Stimulated activated CD4-positive, alpha-beta T cell treated with anti-CD3 and anti-CD28 coated beads, Interleukin-1b, Interleukin-23, amount 100 ng/mL, for 1 hour (primary cell): ENCODE measurements at places on chromosomes 6 and 20.

DNA sequence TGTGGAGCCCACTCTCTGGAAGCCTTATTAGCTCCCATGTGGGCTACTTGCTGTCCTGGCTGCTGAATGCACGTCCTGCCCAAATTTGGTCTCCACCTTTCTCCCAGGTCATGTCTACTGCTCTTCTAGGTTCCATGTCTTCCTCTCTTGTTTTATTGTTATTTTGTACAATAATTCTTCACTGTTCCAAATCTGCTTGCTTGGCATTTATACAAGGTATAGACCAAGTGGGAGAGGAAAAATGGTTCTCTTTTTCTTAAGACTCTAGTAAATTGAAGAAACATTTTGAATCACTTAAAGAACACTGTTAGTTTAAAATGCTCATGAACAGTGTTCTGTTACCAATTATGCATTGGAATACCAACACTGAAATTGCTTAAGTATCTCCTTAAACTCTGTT is 81.6 kb upstream of the SCP2D1 start:
- DNase-seq, result no peak

- DNase-seq, result no peak
Measured at GRCh38 chr6:71228461-71229041, 60.1 kb upstream of the OGFRL1 start.

DNA sequence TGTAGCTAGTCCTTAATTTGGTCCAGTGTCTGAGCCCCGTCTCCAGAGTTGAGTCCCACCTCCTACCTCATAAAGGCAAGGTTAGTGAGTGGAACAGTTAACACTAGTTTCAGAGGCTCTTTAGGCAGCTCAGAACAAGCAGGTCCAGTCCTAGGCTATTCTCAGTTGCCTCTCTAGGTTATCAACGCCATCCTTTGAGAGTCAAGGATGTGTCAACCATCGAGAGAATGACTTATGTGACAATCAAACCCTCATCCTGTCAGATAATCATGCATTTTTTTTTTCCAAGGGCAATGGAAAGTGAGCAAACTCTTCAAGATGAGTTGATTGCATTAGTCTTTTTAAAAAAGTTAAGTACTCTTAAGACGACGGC is 64.0 kb upstream of the TXNDC5 start:
- DNase-seq, result no peak

GRCh38 chr6:56693246-56693607 is 50.5 kb upstream of the DST start:
- DNase-seq, result no peak

GRCh38 chr20:7967199-7967844 is 27.1 kb upstream of the HAO1 start:
- DNase-seq, result no peak

GRCh38 chr6:38720295-38720694 is 5.2 kb downstream of the DNAH8 start:
- no peak for DNase-seq

DNA sequence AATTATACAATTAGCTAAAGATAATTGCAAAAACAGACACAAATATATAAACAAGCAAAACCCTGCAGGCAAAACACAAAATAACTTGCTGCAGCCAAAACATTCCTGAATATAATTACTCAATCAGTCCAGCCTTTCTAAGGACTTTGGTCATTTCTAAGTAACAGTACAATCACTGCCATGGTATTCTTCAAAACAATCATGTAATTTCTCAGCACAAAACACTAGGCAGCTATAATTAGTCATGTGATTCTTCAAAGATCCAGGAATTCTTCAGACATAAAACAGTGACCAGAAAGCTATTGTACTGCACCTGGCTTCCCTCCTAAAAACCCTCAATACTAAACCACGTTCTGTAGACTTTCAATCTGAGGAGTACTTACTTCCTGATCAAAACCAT is 881.1 kb downstream of the EPHA7 start:
- DNase-seq, result no peak

- no peak for DNase-seq
Measured at GRCh38 chr20:32858189-32858588, 534 bp upstream of the EFCAB8 start.

DNA sequence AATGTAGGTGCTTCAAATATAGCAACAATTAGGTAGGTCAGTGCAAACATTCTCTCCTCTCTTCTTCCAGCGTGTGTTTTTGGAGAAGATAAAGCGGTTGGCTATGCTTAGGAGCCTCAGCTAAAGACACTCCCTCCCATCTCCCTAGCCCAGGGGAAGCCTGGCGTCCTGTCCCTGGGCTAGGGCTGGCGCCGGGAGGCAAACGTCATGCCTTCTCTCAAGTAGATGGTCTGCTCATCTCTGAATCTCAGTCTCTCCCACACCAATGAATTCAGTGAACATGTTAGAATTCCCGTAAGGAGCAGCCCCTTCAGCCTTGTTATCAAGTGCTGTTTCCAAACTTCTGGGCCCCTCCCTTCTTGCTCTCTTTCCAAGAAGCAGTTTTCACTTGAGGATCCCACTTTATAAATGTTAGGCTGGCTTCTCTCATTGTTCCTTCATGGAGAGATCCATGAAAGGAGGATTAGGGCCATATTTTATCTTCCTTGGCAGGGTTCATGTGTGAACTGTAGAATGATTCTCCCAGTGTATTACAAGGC is 142.8 kb downstream of the CLIC5 start:
- DNase-seq, result no peak

DNA sequence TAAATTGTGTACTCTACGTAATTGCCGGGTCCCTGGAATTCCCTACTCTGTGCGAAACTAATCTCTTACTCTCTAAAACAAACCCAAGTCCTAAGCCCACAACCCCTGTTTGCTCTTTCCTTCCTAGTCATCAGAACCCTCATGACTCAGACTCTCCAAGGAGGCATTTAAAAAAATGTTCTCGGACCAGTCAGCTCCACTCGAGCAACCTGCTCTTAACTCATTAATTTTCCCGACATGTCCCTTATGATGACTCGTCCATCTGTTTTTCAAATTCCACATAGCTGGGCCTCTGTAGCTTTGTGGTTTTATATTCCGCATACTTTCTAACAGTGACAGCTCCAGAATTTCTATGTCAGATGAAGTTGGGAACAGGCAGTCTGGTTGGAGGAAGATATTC is 2.6 kb upstream of the MUC22 start:
- no peak for DNase-seq

DNA sequence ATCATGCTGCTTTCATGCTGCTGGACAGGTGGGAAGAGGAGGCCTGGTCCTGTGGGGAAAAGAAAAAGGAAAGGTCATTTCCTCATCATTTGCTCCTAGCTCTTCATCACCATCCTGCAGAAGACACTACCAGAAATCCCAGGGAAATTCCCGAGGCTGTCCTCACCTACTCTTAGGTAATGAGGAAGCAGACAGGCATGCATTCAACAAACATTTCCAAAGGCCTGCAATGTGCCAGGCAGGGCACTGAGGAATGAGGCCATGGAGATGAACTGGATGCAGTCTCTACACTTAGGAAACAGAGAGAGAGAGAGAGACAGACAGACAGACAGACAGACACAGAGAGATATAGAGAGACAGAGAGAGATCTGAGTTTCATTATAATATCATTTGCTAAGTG is 83.0 kb upstream of the MRPS10 start:
- no peak for DNase-seq

DNA sequence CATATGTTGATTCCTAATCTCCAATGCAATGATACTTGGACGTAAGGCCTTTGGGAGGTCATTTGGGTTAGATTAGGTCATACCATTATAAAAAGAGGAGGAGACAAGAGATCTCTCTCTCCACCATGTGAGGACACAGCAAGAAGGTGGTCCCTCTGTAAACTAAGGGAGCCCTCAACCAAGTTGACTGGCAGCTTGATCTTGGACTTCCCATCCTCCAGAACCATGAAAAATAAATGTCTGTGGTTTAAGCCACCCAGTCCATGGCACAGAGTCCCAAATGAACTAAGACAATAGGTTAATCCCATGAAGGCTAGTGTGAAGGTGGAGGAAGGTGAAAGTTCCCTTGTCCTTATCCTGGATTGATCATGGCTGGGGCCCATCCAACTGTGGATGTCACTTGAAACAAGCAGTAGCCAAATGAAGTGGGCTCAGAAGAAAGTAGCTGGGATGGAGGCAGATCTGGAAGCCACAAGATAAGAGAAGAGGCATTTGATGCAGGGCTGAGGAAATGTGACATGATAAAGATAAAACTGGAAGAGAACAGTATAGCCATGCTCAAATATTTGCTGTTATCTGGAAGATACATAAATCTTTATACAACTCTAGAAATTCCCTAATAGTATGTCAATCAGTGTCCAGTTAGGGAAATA is 99.9 kb downstream of the BANF2 start:
- DNase-seq, result no peak

- no peak for DNase-seq
Measured at GRCh38 chr20:653590-654416, 803 bp upstream of the SRXN1 start.

DNA sequence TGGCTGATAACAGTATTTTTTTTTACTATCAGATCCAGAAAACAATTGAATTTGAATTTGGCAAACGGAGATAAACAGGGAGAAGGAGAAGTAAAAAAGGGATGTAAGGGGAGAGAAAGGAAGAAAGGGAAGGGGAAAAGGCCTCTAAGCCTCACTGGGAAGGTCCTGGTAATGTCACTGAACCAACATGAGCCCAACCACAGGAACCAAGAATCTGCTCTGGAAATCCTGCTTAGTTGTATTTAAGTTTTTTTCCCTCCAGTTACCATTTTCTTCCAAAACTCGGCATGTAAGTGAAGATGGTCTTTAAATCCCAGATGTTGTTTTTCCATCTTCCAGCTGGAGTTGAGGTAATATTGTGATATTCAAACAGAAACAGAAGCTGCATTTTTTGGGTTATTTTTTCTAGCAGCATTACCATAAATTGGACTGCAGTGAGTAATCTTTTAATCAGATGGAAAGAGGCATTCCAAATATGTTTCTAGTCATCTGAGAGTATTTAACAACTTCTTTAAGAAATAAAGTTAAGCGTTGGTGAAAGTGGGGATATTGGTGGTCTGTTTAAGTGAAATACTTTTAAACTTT is 91.1 kb downstream of the TXNDC5 start:
- no peak for DNase-seq

GRCh38 chr20:52490711-52491430 is 299.3 kb upstream of the ZFP64 start:
- DNase-seq, result no peak

GRCh38 chr6:88709819-88710246 is 253.6 kb downstream of the RNGTT start:
- DNase-seq, result no peak

DNA sequence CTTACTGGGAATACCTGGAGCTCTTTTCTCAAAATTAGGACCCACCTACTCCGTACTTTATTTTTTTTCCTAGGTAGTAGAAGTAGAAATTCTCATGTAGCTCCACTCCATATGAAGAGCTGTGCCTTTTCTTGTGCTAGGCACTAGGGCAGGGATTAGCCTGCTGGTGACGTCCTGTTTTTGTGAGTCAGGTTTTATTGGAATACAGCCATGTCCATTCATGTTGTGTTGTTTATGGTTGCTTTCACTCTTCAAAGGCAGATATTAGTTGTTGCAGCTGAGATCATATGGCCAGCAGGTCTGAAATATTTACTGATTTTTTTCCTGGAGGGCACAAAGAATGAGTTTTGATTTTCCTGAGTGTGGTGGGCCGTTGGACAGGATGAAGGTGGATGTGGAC is 20.5 kb downstream of the XRN2 start:
- no peak for DNase-seq

DNA sequence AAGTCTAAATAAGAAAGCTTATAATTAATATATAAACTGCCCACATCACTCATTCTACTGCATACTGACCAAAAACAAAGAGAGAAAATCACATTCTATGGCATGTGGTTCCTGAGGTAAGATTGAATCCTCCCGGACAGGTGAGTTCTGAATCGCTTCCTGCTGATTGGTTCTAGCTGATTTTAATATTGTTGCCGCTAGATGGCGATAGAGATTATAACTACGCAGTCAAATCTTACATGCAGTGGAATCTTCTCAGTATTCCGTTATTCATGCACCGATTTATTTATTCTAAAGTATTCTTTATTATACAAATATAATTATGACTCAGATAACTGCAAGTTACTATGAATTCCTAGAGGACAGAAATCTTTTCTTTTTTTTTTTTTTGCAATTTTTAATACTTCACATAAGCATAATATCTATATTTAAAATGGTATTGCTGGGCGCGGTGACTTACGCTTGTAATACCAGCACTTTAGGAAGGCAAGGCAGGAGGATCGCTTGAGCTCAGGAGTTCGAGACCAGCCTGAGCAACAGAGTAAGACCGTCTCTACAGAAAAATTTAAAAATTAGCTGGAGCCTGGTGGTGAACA is 24.2 kb upstream of the TMX4 start:
- no peak for DNase-seq

DNA sequence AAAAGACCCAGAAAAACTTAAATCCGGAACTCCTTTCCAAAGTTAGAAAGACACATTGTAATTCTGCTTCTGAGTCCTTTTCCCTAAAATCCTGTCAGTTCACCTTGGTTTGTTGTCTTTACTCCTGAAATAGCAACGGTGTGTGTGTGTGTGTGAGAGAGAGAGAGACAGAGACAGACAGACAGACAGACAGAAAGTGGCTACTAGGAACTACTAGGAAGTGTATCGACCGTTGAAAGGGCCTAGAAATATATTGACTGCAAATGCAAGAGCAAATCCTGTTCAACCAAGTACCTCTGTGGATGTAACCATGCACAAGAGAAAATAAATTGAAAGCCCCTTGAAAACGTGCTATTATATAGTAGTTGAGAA is 100.0 kb upstream of the MLIP start:
- no peak for DNase-seq

- DNase-seq, result no peak
Measured at GRCh38 chr6:20716865-20717264, 182.6 kb downstream of the CDKAL1 start.

GRCh38 chr20:2697768-2698167 is 5.2 kb downstream of the EBF4 start:
- DNase-seq, result no peak

- DNase-seq, result no peak
Measured at GRCh38 chr20:4932061-4932460, 69.2 kb downstream of the SLC23A2 start.

GRCh38 chr20:25468126-25469075 is 60.9 kb downstream of the GINS1 start:
- DNase-seq, result no peak

DNA sequence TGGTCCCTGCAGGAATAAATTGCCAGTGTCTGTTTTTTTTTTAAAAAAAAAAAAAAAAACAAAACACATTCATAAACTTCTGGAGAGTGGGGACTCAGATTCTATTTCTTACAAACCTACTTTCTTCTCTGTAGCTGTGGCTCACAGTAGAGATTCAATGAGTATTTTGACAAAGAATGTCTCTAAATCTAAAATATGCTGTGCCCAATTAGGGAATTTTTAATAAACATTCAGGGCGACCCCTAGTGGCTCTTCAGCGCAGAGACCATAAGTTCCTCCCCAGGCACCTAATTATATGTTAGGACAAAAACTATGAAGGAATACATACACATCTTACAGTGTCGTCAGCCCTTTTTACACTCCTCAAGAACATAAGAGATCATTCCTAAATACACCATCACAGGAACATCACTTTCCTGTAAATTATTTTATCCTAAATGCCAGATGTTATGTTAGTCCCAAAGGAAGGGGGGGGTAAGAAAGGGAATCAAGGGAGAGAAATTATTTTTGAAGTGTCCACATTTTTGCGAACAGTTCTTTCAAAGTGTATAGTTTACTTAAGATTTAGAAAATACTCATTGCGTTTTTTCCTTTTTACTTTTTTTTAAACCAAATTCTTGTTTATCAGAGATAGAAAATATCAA is 21.8 kb upstream of the NAA20 start:
- DNase-seq, result no peak

- no peak for DNase-seq
Measured at GRCh38 chr6:102798636-102799035, 1405.1 kb downstream of the GRIK2 start.

- DNase-seq, result no peak
Measured at GRCh38 chr6:20791944-20792343, 257.7 kb downstream of the CDKAL1 start.
